CD4-positive, alpha-beta memory T cell (primary cell): ENCODE measurements at places on chromosomes 1 and 21. TPM values are rescaled to one million over a fixed set of nuclear protein-coding genes. Genes with fewer than 3 reads are reported as not detected.

GRCh38 chr1:74791491-74791890 lies 58.5 kb downstream of the TYW3 start:
- no peak for DNase-seq

GRCh38 chr1:30787266-30787665 lies 29.7 kb upstream of the LAPTM5 start:
- no peak for DNase-seq

DNA sequence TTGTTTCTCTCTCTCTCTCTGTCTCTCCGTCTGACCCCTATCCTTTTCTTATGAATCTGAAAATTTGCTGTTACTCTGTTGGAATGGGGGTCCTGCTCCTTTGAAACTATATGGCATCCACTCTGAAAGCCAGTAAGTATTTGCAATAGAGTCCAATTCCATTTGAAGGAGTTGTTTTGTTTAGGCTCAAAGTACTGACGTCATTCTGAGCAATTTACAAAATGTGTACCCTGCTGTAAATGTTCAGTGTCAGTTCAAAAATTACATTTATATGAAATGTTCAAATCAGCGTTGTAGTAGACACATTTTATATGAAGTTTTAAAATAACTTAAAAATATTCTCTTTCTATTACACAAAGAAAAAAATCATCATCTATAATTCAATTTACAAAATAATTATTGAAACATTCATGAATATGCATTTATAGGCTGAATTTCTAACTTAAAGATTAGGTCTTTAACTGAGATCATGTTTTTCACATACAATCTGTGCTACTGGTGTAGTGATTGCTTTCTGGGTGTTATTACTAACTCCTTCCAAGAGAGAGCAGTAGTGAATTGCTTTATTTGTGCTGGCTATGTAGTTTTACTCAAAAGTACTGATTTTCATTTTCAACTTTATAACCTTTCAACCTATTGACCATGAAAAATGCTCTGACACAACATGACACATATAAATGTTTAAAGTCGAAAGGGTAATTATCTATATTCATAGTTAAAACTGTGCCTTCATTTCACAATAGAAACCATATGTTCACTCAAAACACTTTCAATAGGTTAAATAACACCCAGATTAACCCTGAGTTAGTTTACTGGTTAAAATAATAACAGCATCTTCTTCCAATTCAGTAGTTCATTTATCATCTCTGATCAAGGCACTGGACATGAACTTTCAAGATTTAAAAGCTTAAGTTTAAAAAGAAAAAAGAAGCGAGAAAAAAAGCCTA lies 253.1 kb upstream of the ADGRL4 start:
- no peak for DNase-seq

Gene PDE9A
- polyA plus RNA-seq = 2.2 TPM

Gene SLC6A9
- polyA plus RNA-seq = not detected
